ENCODE measurements at places on chromosomes 2 and 18.

- no peak for DNase-seq
These were observed 7.6 kb downstream of the WDFY1 start for GRCh38 chr2:223937535-223937934.

DNA sequence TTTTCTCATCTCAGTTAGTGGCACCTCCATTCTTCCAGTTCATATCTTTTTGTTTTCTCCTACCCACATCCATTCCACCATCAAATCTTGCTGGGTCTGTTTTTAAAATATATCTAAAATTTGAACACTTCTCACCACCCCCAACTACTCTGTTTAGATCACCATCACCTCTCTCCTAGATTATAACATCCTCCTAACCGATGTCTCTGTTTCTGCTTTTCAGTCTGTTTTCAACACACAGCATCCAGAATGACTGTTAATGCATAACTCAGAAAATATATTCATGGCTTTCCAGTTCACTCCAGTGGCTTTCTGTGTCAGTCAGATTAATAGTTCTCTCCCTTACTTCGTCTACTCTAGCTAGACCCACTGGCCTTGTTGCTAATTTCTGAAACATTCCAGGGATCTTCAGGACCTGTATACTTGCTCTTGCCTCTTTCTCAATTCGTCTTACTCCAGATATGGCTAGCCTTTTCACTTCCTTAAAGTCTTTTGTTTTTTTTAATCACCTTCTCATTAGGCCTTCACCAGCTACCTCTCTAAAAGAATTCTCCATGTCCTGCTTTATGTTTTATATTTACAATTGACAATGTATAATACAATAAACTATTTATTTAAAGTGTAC lies 105.3 kb downstream of the COMMD1 start:
- no peak for DNase-seq

GRCh38 chr2:194103941-194104659 lies 1552.9 kb upstream of the SLC39A10 start:
- DNase-seq = no peak

DNA sequence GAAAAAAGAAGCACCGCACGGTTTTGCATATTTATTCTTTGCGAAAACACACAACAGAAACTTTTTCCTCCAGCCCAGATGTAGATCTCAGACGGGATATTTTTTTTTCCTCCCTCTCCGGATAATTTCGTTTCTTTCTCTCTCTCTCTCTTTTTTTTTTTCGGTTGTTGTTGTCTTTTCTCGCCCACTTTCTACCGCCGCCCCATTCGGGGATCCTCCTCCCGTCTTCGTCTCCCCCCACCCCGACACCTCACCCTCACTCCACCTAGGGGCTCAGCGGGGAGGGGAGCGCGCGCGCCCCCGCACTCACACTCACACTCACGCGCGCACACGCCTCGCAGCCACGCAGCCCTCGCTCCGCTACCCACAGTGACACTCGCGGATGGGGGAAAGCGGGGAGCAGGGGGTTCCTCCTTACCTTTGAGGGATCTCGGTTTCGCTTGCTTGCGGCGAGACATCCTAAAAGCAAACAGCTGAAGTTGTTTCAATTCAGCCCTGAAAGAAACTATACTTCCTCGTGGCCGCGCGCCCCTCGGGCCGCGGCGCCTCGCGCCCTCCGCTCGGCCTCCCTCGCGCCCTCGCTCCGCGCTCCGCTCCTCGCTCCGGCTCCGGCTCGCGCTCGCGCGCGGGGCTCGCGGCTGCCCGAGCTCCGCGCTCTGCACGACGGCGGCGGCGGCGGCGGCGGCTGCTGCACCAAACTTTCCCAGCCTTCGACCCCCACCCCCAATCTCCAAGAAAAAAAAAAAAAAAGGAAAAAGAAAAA lies 1.3 kb downstream of the ZNF521 start:
- no peak for DNase-seq

GRCh38 chr18:78728784-78729467 lies 250.7 kb upstream of the SALL3 start:
- no peak for DNase-seq

GRCh38 chr2:168706806-168707205 lies 95.6 kb upstream of the NOSTRIN start:
- no peak for DNase-seq

- DNase-seq = no peak
These were observed 61.0 kb downstream of the EIPR1 start for GRCh38 chr2:3316456-3317276.

GRCh38 chr2:219985017-219985416 lies 357.6 kb downstream of the SLC4A3 start:
- DNase-seq = no peak

DNA sequence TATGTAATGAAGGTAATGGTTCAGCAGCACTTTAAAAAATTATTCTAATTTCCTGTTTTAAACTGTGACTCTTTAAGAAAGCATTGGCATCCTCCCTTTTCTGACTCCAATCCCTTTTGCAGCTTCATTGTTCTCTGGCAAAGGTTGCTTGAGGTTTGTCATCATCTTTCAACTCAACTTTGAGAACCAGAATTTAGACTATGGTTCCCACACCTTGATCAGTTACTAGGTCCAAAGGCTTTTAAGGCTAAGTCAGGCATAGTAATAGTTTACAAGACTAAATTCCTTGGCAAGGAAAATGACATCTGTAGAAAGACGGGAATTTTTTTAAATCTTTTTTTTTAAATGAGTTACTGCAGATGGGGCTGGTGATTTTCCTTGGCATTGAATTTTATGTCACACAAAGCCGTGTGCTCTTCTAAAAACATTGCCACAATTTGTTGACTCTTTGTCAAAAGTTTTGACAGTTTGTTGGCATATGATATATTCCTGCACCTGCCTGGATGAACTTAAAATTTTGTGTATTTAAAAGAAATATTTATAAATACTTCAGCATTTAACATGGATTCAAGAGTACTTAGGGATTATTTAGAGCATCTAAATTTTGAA lies 451.0 kb downstream of the MEIS1 start:
- DNase-seq = no peak

DNA sequence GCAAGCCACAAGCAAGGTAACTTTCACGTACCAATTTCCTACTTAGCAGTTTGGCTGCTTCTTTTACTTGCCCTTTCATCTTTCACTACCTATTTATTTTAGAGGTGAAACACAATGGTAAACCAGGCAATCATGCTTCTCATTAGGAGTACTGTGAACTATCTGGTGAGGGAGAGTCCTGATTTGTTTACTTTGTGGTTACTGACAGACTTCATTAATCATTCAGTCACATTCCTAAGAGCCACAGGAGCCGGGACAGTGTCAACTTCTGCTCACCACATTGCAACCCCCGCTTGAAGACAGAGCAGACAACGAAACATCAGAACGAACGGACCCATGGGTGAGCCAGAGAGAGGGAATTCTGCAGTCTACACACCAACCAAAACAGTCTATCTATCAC lies 28.8 kb downstream of the TUBB6 start:
- no peak for DNase-seq

GRCh38 chr2:158484892-158485556 lies 28.3 kb downstream of the PKP4 start:
- DNase-seq = no peak

DNA sequence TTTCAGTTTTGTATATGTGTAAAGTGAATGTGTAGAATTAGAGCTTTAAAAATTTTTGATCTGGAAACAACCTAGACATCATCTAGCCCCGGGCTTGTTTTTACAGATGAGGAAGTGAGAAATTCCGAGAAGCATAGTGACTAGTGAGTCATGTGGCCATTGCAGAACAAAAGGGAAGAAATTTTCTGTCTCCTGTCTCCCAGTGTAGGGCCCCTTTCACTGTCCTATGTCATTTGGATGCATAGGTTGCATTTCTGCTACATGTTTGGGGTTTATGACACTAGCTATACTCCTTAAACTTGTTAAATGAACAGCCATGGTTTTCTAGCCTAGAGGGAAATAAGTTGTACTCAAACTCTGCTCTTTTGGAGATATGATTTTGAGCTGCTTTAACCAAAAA lies 84.6 kb downstream of the PLCL1 start:
- no peak for DNase-seq

DNA sequence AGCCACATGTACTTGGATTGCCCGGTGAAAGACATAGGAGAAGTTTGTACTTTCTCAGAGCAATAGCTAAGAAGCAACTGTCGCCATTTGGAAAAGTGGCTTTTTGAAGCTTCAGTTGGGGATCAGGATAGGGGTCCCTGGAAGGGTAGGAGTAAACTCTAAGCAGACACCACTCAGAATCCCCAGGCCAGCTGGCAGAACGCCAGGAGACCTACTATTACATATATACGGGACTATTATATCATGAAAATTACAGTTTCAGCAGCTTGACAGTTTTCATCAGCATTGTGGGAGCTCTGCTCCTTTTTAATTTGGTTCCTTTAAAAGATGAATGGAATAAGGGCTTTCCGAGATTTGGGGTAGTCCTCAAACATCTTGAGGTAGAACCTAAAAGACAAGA lies 54.9 kb downstream of the SRD5A2 start:
- no peak for DNase-seq

GRCh38 chr2:108910011-108910431 lies 79.0 kb downstream of the EDAR start:
- DNase-seq = no peak

DNA sequence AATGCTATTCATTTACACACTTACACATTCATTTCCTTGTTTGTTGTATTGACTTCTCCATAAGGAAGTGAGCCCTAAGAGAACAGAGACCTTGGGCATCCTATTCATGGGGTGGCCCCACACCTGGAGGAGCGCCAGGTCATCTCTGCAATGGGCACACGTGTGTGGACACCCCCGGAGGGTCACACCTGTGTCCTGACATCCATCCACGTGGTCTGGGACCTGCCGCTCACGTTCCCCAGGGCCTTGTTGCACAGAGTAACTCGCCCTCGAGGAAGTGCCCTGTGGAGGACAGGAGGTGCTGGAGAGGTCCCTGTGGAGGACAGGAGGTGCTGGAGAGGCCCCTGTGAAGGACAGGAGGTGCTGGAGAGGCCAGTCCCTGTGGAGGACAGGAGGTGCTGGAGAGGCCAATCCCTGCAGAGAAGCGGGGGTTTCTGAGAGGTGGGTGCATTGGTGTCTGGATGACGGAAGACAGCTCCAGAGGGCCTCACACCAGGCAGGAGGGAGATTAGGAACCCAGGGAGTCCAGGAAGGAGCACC lies 73.2 kb upstream of the GPC1 start:
- no peak for DNase-seq

DNA sequence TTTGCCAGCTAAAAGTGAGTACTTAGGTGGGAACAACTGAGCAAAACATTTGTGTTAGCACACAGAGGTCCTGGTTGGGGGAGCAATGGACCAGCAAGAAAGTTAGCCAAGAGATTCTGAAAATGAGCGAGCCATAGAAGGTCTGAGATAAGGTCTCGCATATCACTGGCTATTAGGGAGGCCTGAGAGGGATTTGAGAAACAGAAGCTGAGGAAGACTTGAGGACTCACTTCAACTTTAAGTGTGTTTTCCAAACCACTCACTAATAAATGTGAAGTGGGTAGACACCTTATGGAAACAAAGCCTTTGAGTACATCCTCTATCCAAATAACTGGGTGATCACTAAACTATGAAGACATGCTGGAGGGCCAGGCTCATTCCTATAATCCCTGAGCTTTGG lies 958.5 kb downstream of the DPP10 start:
- no peak for DNase-seq

- DNase-seq = no peak
These were observed 308.2 kb upstream of the LRATD1 start for GRCh38 chr2:14324308-14324707.

GRCh38 chr2:120761911-120762310 lies 26.2 kb downstream of the GLI2 start:
- DNase-seq = no peak

GRCh38 chr2:241272303-241273209 lies 42.9 kb downstream of the HDLBP start:
- DNase-seq = peak; percentile 15

DNA sequence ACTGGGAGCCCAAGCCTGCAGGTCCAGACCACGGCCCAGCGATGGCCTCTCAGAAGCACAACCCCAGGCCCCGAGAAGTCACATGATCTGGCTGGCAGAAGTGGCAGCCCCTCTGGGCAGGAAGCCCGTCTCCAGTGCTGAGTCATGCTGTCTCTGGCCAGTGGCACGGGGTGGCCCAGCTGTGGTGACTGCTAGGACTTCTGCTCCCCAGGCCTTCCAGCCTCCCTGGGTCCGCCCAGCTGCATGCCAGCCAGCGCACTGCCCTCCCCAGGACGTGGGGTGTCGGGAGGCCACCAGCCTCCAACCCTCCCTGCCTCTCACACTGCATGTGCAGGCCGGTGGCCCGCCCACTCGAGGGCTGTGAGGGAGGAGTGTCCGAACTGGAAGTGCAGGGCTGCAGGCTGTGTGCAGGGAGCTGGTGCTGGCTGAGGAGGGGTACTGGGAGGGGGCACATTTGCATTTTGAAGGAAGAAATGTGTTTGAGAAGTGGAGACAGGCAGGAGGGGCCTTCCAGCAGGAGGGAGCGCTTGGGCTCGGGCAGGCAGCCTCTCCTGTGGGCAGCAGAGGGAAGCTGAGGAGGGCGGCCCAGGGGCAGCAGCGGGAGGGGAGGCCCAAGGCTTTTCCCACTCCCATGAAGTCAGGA lies 17.0 kb upstream of the HPCAL1 start:
- DNase-seq = no peak

GRCh38 chr2:233290051-233290845 lies 17.4 kb upstream of the SAG start:
- DNase-seq = no peak

DNA sequence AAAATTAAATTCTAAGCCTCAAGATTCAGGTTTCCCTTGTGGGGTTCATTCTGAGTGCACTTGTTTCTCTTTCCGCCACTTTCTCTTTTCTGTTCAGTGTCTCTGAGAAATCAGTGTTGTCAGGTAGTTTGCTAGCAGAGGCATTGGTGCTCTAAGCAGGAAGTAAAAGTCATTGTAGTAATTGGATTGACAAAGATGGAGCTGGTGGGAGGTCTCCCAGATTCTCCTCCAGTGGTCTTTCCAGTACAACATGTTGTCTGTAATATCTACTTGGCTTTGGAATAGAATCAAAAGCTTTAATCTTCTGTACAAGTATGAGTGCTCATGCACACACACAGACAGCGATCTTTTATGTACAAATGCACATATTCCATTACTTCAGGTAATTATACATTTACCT lies 135.6 kb downstream of the KLHL14 start:
- no peak for DNase-seq

GRCh38 chr2:118737684-118738083 lies 109.8 kb downstream of the EN1 start:
- no peak for DNase-seq
